Stimulated activated CD4-positive, alpha-beta T cell treated with anti-CD3 and anti-CD28 coated beads, Interleukin-4, amount 100 ng/mL, for 1 hour (primary cell): ENCODE measurements at places on chromosomes 2 and 18.

- no peak for DNase-seq
Measured at GRCh38 chr2:205959521-205959920, 126.5 kb downstream of the INO80D start.

GRCh38 chr2:65267008-65267407, 39.4 kb downstream of the ACTR2 start:
- DNase-seq: no peak

DNA sequence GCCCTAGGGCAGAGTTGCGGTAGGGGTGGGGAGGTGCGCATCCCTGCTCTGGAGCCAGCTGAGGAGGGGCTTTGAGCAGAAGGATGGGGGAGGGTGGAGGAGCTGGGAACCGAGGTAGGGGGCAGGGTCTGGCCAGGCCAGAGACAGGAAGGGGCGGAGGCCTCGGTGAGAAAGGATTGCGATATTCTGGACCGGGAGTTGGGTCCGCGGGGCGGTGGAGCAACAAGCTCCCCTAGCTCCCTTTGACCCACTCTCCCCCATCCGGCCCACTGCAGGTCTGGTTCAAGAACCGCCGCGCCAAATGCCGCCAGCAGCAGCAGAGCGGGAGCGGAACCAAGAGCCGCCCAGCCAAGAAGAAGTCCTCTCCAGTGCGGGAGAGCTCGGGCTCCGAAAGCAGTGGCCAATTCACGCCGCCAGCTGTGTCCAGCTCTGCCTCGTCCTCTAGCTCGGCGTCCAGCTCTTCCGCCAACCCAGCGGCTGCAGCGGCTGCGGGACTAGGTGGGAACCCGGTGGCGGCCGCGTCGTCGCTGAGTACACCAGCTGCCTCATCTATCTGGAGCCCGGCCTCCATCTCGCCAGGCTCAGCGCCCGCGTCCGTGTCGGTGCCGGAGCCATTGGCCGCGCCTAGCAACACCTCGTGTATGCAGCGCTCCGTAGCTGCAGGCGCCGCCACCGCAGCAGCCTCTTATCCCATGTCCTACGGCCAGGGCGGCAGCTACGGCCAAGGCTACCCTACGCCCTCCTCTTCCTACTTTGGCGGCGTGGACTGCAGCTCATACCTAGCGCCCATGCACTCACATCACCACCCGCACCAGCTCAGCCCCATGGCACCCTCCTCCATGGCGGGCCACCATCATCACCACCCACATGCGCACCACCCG, 4.8 kb downstream of the OTX1 start:
- no peak for DNase-seq

DNA sequence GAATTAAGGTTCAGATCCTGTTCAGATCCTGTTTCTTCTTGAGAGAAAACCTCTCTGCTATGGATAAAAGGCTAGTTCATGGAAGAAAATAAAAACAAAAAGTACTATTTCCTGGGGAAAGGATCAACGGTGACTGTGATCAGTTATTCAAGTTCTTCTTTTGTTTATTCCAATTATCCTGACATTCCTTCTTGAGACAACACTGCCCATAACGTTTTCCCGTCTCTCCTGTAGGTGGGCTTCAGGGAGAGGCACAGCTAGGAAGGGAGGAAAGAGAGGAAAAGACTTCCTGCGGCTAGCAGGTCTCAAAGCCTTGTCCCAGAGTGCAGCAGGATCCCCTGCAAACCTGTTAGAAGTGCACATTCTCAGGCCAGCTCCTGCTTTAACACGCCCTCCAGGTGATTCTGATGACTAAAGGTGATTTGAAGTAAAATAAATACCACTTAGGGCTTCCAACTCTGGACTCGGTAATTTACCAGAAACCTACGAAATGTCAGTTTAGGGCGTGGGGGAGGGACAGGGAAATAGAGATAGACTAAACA, 4.5 kb upstream of the FHL2 start:
- DNase-seq: no peak

DNA sequence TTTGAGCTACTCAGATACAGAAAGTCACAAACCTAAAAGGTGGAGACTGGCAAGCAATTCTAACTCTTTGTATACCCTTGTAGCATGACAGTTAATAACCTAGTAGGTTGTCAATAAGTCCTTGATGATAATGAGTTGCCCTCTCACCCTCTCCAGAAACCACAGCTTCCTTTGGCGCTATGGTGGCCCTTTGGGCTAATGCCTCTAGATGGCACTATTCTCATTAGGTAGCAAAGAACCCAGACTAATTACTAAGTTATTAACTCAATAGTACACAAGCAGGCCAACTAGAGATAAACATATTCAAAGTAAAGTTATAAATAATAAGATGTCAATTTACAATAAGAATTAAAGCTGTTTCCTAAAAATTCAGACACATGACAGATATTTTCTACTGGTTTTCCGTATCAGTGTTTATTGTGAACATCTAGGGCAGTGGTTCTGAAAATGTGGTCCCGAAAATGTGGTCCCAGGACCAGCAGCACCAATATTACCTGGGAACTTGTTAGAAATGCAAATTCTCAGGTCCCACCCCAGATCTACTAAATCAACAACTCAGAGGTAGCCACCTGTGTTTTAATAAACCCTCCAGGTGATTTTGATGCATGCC, 41.1 kb downstream of the LDAH start:
- DNase-seq: no peak

DNA sequence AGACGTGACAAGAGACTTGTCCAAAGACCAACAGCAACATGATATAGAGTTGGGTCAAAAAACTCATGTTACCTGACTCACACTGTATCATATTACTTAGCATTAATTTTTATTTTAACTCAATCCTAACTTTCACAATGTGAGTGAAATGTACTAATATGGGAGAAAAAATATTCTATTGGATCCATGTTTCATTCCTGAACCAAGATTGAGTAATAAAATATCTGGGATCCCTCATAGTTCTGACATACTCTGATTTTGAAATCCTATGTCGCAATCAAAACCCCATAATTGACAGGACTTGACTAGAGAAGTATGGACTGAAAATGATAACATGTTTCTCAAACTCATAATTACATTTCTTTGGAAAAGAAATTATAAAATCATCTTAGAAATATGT, 190.4 kb downstream of the RIT2 start:
- no peak for DNase-seq

DNA sequence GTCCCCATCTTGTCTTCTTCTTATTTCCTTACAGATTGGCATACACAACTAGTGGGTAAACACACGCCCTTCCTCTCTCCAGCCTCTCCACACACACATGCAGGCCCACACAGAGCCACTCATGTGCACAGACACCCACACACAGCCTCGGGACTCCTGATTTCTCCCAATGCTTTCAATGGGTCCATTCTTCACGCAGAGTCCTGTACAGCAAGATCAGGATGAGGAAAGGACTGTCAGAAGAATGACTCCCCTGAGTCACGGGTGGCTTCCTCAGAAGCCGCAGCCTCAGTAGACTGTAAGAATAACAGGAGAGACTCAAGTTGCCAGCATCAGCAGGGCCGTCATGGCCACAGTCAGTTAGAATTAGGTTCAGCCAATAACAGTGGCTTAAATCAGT, 109.1 kb upstream of the GLI2 start:
- DNase-seq: no peak

DNA sequence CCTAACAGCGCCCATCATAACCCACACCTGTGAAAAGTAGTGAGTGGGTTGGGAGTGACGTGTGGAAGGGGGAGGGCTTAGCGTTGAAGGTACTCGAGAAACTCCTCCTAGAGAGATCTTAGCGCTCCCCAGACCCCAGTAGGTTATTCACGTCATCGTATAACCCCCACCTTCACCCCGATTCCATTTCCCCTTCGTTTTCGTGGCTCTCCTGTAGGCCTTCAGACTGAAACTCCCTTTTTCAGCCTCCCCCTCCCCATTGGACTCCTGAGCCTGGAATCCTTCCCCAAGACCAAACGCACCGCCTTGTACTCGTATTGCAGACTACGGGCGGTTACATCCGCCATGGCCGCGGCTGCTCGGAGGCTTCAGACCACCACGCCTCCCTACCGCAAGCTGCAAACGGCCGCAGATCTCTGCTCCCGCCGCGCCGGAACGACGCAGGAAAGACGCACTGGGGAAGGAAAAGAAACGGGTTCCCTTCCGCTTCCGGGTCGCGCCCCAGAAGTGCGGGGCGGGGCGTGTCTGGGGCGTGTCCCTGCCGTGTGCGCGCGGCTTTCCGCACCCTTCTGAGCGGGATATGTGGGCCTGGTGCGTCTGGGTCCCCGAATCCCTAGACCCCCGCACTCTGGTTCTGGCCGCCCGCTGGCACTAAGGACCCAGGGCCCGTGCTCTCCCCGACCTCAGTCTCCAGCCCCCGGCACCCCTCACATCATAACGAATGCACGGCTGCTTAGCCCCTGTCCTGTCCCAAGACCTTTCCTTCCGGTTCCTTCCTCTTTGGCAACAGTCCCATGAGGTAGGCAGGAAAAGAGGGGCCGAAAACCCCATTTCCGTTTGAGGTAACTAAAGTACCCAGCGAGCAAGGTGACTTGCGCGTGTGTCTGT, at the start of gene SNRNP200:
Gene SNRNP200 (minus strand): TSS at position 456 of the 888 bp plus-strand sequence. CDS start 109 bp downstream, at position 347.
- peak; percentile 92 for DNase-seq

- no peak for DNase-seq
Measured at GRCh38 chr2:150903461-150903860, 358.2 kb downstream of the RBM43 start.

DNA sequence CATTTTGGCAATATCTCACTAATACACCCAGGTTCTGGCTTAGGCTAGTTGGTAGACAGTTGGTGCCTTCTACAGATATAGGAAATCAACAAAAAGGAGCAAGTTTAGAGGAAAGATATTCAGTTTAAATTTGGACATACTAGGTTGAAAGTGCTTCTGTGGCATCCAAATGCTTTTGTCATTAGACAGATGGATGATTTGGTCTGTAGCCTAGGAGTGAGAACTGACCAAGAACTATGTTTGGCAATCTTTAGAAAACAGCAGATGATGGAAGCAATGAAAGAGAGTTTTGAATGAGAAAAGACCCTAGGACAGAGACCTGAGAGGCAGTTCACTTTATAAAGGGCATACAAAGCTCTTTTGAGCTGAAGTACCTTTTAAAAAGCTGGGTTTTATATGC, 201.3 kb upstream of the FSHR start:
- DNase-seq: no peak

GRCh38 chr2:48144777-48145176, 238.5 kb upstream of the FBXO11 start:
- no peak for DNase-seq

GRCh38 chr18:10432781-10433180, 21.7 kb upstream of the APCDD1 start:
- no peak for DNase-seq

GRCh38 chr2:71190656-71191569, 36.0 kb downstream of the PAIP2B start:
- DNase-seq: no peak

DNA sequence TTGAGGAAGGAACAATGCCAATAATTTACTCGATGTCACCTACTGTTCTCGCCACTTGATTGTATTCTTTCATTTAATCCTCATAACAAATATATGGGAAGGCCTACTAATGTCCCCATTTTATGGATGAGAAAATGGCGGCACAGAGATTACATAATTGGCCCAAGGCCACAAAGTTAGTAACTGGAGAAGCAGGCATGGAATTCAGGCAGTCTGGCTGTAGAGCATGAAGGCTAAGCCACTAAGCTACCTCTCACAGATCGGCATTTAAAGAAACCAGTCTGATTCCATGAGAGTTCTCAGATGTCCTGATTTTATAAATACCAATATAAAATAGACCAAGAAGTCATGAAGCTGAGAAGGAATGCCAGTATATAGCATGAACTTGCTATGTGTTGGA, 121.8 kb upstream of the EPAS1 start:
- DNase-seq: no peak

DNA sequence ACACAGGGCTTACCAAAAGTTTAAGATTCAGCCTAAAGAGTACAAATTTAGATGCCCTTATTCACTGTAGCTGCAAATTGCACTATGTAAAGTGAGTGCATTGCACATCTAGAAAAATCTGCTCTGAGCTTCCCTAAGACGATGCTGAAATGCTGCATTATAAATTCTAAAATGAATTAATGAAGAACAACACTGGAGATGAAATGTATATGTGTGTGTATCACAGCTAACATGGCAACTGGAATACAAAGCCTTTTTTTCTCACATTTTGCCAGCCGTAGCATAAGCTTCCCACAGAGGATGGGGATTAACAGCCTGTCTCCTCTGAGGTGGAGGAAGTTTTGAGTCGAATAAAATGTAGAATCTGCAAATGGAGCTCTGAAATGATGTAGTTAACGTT, 338.3 kb upstream of the ZEB2 start:
- no peak for DNase-seq

DNA sequence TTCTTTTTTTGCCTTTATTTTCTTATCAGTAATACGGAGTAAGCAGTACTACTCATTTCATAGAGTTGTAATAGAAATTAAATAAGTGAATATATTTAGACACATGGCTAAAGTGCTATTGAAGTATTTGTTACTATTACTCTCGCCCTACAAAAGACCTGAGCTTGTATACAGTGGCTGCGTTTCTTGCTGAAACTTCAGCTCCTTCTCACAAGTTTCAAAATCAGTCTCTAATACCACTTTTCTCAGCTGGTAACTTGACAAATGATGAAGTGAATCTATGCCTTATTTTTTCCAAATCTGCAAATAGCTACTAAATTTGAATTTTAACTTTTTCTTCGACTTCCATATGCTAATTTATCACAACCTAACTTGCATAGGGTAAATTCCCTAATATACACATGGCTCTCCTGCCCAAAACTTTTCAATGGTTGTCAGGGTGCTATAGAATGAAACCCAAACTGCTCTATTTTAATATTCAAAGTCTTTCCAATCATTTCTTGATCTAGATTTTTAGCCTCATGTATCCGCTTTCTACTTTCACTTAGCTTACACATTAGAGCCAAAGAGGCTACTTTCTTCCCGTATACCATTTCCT, 347.8 kb upstream of the GULP1 start:
- DNase-seq: no peak

- no peak for DNase-seq
Measured at GRCh38 chr2:100166701-100167100, 24.3 kb upstream of the AFF3 start.

DNA sequence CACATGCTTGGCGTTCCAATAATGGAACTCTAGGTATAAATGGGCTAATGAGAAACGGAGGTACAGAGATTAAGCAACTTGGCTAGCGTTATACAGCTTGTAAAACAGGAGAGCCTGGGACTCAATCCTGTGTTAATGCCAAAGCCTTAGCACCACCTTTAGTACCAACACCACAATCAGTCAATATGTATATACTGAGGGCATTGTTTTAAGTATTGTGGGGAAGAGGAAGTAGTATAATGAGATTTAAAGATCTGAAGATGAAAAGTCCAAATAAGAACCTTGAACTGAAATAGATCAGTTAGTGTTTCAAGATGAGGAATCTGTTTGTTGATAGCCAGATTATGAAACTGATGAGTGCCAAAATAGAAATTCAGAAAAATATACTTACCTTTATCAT, 8.1 kb downstream of the MARS2 start:
- no peak for DNase-seq

GRCh38 chr2:229679393-229680125, 34.8 kb downstream of the DNER start:
- no peak for DNase-seq

- no peak for DNase-seq
Measured at GRCh38 chr18:58361212-58361611, 267.7 kb downstream of the ALPK2 start.
